Fibroblast of lung (primary cell): ENCODE measurements at places on chromosomes 12 and 14. TPM values are rescaled to one million over a fixed set of nuclear protein-coding genes. Genes with fewer than 3 reads are reported as not detected.

Gene PMEL
- 0.26 and 0.50 TPM in 2 replicates for total RNA-seq

GRCh38 chr12:93741659-93742109, 64.5 kb downstream of the CRADD start:
- no peak for DNase-seq

DNA sequence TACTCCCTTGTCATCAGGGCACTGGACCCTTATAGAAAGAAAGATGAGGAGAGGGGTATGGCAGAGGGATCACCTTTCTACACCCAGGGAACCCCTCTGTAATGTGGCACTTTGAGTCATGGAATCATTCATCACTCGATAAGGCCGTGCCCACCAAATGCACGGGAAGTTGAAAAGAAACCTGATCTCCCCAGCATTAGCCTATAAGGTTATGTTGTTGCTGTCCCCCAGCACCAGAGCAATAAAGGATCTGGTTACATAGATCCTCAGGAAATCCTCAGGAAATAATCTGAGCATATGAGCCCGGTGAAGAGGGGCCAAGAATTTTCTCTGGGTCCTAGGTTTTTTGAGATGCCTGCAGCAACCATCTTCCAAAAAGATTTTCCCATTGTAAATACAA, 148.8 kb upstream of the CRY1 start:
- peak; percentile 22 for DNase-seq

Gene IRAK3
- total RNA-seq, result 7.4 and 11.1 TPM in 2 replicates

Gene CD69
- total RNA-seq, result not detected in 2 replicates

GRCh38 chr12:2624543-2625288, 170.1 kb upstream of the FKBP4 start:
- DNase-seq, result peak; percentile 23

- no peak for DNase-seq
Observed at GRCh38 chr12:105765053-105766014, 373.4 kb downstream of the NUAK1 start.

GRCh38 chr12:54139019-54139418, 49.8 kb downstream of the SMUG1 start:
- no peak for DNase-seq

Gene SLC6A15
- total RNA-seq, result 0.77 and 0.99 TPM in 2 replicates

Gene RIPK3
- total RNA-seq, result 0.26 and 0.33 TPM in 2 replicates

GRCh38 chr12:51156245-51156765, 16.6 kb downstream of the TFCP2 start:
- peak; percentile 22 for DNase-seq

DNA sequence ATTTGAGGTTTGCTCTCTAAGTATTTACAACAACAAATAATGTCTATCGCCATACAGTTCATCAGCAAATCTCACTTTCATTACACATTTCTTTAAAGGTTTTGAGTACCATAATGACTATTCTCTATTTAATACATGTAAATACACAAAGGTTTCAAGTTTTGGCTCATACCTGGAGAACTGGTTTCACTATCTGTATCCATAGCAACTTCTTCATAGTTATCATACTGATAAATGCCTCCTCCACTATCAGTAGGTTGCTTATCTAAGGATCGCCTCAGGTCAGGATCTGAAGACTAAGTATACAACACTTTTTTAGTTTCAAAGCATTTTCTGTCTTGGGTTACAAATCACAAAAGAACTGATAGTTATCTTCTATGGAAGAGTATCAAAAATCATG, 21.4 kb downstream of the ZFC3H1 start:
- DNase-seq, result no peak

Gene ETFBKMT
- total RNA-seq, result 4.4 and 6.1 TPM in 2 replicates

Gene PLCZ1
- not detected in 2 replicates for total RNA-seq

DNA sequence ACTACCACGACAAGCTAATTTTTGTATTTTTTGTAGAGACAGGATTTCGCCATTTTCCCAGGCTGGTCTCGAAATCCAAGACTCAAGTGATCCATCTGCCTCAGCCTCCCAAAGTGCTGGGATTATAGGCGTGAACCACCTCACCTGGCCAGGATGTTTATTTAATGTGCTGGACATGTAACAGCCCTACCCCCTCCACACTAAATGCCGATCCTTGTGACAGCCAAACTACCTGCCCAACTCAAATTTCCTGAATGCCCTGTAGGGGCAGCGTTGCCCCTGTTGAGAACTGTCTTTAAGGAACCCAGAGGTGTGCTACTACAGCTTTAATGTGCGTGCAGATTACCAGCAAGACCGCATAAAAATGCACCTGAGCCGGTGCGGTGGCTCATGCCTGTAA, 48.1 kb downstream of the KCNK13 start:
- DNase-seq, result no peak

DNA sequence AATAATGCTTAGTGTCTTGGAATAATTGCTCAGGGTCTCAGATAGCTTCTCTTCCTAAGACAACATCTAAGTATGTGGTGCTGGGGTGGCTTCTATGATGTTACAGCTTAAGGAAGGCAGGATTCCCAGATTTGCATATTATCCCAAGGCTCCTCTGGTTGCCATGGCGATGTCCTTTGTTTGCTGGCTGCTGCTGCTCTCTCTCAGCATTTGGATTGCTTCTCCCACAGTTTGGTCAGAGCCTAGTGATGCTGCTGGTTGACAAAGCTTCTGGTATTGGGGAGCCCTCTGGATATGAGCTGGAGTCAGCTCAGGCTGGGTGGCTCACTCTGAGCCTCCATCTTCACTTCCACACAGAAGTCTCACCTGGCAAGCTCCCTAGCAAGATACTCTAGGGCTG, 56.4 kb upstream of the FBXO33 start:
- DNase-seq, result peak; percentile 13

DNA sequence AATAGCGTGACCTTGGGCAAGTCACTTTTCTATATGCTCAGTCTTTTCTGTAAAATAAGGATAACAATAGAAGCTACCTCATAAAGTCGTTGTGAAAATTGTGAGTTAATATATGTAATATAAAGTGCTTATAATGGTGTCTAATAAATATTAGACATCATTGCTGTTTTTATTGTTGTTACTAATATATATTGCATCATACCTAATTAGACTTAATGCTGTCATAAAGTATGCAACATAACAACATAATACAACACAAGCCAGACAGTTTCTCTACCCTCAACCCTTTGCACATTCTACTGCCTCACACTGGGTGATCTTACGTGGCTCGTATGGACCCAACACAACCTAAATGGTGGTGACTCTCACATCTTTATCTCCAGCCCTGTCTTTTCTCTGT, 136.9 kb downstream of the KICS2 start:
- no peak for DNase-seq

Gene TOMM20L
- total RNA-seq, result not detected in 2 replicates

DNA sequence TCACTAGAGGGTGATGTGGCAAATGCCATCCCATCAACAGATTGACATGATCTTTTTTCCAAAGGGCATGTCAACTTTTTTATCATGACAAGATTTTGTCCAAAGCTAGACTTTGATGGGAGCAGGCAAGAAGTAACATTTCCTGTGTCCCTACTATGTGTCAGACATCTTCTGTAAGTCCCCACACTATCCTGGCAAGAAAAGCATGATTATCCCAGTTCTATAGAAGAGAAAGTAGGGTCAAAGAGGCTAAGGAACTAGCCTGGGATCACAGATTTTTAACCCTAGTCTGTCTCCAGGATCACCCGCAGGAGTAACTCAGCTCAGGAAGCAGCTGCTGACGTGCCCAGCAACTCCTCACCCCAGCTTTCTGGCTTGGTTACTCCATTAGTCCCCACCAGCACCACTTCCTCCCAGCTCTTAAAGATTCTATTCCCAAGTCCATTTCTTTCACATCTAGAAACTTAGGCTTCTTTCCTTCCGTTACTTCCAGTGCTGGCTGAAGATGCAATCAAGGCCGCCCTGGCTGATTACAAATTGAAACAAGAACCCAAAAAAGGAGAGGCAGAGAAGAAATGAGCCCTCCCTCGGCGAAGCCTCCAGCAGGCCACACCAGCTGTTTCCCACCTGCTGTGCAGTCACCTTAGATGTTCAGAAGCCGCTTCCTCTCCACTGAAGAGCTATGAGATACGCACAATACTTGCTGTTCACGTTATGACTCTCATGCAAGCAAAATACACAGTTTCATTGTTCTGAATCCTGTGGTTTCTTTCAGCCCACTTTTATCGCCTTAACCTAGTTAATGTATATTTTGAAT, 6.2 kb downstream of the ISCU start:
- DNase-seq, result no peak

DNA sequence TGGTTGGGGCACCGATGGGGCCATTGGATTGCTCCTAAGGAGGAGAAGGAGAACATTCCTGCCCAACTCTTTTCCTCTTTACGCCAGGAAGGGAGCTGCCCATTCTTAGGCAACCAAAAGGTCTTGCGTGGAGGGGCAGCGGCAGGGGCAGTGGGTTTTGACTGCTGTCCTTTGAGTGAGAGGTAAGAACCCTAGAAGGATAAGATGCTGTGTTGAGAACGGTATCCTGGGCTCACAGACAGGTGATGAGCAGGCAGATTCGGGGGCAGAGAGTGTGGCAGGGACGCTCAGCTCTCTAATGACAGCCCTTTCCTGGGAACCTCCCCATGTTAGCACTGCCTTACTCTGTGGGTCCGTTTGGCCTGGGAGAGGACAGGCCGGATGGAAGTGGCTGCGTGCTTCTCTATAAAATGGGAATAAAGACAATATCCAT, 13.2 kb downstream of the LRTM2 start:
- DNase-seq, result no peak

DNA sequence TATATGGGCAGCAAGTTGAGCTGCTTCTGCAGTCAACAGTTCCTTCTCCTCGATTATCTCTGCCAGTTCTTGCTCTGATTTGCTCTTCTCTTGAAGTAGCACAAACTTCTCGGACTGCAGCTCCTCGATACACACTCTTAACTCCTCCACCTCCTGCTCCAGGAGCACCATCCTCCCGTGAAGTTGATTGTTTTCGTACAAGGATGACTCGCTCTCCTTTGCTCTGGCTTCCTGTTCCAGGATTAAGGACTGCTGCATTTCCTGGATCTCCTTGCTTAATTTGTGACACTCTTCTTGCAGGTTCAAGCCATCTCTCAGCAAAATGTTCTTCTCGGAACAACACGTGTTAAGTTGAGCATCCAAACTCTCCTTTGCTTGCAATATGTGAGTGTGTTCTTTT, 56.2 kb upstream of the VPS33A start:
- DNase-seq, result no peak

Gene KRT72
- not detected in 2 replicates for total RNA-seq

DNA sequence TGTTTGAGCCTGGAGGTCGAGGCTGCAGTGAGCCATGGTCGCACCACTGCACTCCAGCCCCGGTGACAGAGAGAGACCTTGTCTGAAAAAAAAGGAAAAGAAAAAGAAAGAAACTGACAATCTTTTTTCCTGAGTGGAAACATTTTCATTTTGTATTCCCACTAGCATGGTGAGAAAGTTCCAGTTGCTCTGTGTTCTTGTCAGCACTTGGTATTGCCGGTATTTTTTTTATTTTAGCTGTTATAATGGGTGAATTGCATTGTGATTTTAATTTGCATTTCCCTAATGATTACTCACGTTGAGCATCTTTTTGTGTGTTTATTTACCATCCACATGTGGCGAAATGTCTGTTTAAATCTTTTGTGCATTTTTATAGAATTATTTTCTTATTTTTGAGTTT, 25.6 kb downstream of the GLT8D2 start:
- DNase-seq, result no peak

Gene NOVA1
- 3.6 and 5.1 TPM in 2 replicates for total RNA-seq

GRCh38 chr14:104545151-104545941, 34.2 kb upstream of the C14orf180 start:
- peak; percentile 5 for DNase-seq

GRCh38 chr12:111283521-111283920, 85.4 kb downstream of the PHETA1 start:
- DNase-seq, result no peak
